ENCODE measurements at places on chromosomes 3 and 15.

- DNase-seq: no peak
Measured at GRCh38 chr3:17747890-17748247, 5.4 kb upstream of the TBC1D5 start.

DNA sequence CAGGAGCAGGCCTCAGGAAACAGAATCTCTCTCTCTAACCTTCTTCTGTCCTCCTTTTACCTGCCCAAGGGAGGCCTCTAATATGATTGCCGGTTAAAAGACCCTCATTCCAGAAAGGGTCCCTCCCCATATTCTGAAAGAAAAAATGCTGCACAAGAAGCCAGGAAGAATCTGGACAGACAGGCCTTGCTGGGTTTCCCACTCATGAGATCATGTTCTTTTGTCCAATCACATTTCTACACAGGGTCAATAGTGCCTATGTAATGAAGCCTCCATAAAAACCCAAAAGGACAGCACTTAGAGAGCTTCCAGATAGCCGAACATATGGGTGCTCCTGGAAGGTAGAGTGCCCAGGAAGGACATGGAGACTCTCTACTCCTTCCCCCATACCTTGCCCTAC, 146.0 kb downstream of the MYO9A start:
- no peak for DNase-seq

DNA sequence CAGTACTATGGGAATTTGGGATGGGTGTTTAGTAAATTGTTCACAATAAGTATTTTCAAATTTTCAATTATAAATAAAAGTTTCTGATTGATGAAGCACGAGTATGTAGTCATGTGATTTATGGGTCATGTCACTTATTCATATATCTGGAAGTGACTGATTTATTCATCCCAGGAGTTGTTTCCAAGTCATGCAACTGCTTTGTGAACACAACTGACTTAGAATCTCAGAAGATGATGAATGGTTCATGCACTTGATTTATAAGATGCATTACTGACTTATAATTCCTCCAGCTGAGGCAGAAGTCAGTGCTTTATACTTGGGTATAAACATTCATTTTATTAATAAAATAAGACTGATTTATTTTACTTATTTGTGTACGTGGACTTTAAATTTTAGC, 137.8 kb upstream of the CBLB start:
- no peak for DNase-seq

- DNase-seq: no peak
Measured at GRCh38 chr3:21703291-21703690, 47.7 kb downstream of the ZNF385D start.

DNA sequence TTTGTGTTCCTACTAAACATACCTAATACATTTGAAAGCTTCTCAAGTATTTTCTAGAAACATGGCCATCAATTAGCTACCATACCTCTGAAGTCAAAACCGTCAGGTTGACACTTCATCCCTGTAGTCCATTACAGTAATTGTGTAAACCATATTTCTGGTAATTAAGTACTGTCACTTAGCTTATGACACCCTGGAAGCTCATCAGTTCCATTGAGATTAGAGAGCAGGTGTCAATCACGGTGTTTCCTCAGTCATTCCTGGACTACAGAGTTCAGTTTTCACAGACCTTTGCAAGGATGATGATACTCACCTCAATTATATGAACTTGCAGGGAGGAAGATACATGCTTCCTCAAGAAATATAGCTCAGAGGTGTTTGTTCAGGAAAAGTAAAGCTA, 552.0 kb downstream of the SI start:
- no peak for DNase-seq

DNA sequence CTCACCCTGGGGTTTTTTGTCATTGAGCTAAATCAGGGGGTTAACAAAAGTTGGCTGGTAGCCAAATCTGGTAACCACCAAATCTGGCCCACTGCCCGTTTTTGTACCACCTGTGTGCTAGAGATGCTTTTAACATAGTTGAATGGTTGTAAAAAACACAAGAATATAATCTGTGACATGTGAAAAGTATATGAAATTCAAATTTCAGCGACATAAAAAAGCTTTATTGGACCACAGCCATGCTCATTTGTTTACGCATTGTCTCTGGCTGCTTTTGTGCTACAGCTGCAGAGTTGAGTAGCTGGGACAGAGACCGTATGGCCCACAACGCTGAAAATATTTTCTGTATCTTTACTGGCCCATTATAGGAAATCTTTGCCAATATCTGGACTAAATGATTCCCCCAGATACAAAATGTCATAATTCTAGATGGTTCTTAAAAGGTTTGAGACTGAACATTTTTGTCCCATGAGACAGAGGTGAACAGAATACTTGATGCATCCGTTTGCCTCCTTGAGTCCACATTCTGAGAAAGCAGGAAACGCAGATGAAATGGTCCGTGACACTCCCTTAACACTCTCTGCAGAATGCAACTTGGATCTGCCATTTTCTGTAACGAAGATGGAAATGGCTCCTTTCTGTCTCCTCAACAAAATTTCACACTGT, 120.9 kb upstream of the PDZRN3 start:
- DNase-seq: peak; percentile 66

DNA sequence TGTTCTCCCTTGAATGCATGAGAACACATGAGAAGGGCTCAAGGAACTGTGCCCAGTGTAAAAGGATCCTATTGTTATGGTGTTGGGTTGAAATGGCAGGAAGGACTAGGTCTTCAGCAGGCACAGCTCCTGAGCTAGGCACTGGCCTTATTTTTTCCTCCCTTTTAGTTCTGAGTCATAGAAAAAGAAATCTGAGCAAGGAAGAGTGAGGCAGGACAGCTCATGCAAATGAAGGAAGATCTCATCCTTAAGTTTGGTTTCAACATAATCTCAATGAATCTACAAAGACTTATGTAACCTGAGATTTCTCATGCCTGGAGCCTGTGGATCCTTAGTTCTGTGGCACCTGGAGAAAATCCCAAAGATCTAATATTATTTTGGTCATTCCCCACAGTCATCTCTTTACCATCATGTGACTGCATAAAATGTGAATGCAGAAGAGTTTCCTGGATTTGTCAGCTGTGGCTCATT, 188.6 kb upstream of the TBL1XR1 start:
- DNase-seq: peak; percentile 57

DNA sequence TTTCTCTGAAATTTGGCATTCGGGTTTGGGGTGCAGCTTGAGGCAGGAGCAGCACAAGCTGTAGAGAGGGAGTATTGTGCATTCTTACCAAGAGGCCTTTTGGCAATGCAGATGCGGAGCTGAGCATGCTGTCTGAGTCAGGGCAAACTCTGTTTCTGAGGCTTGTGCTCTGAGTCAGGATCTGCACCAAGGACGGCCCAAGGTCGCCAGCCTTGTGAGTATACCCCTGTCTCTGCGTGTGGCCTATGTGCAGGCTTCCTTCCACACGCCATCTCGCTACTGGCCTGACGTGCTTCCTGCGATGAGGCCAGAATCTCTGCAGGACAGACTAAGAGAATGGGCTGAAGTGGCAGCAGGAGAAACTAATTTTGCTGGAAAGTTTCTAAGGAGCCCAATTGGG, 83.8 kb upstream of the ROPN1 start:
- no peak for DNase-seq

- DNase-seq: no peak
Measured at GRCh38 chr3:126350502-126351085, 6.6 kb downstream of the KLF15 start.

GRCh38 chr3:8727605-8728512, 5.7 kb upstream of the CAV3 start:
- DNase-seq: no peak

DNA sequence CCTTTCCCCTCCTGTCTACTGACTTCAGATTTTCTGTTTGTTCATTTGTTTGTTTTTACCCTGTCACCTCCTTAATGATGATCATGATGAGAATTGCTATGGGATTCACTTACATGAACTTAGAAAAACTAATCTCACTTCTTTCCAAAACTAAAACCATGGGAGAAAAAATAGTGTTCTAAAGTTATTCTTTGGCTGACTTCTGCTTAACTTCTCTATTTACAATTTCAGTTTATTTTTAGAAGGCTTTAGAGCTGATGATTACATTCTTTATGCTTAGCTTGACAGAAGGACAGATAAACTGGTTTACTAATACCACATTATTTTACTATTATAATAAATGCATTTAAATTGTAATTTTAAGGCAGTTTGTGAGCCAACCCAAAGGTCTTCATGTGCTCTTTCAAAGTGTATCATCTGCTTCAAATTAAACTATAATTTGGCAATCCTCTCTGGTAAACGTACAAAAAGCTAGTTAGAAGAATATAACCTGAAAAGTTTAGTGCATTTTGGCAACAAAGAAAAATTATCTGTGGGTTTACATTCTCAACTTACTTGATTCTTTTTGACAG, 676.8 kb upstream of the UBE2E2 start:
- no peak for DNase-seq

DNA sequence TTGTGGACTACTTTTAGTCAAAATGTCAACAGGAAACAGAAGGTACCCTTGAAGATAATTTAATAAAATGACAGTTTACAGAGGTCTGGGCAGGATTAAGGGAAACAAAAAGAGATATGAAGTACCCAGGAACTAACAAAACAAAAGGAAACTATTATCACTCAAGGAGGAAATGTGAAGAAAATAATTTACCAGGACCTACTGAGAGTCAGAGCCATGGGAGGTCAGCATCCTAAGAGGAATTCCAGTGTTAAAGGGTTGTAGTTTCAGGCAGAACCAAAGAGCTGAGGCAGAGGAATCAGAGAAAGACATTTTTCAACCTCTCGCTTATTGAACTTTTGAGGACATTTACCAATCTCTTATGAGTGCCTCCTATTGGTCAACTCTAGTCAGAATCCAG, 408.9 kb upstream of the CBLB start:
- DNase-seq: no peak

DNA sequence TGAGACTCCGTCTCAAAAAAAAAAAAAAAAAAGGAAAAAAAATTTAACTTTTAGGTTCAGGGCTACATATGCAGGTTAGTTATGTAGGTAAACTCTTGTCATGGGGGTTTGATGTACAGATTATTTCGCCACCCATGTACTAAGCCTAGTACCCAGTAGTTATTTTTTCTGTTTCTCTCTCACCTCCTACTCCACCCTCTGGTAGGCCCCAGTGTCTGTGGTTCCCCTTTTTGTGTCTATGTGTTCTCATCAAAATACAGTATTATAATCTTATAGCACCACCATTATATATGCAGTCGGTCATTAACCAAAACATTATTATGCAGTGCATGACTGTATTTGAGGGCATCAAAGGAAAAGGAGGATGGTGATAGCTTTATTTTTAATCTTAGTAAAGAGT, 47.3 kb downstream of the CHP1 start:
- no peak for DNase-seq

- no peak for DNase-seq
Measured at GRCh38 chr3:16295298-16295890, 30.4 kb downstream of the OXNAD1 start.

DNA sequence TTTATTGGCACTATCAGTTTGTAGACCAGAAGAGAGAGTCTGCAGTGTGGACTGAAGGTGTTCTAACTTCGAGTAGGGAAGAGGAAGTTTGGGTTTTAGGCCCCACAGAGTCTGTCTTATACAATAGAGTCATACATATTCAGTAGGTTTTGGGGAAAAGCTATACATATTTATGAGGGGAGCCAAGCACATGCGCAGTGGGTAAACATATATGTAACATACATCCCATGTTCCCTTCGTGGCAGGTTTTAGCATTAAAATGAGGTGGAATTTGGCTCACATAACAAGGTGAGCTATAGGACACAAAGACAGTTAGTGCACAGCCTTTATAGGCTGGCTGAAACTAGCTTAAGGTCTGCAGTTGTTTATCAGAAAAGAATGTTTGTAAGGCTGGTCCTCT, 4.9 kb downstream of the GALK2 start:
- DNase-seq: no peak

DNA sequence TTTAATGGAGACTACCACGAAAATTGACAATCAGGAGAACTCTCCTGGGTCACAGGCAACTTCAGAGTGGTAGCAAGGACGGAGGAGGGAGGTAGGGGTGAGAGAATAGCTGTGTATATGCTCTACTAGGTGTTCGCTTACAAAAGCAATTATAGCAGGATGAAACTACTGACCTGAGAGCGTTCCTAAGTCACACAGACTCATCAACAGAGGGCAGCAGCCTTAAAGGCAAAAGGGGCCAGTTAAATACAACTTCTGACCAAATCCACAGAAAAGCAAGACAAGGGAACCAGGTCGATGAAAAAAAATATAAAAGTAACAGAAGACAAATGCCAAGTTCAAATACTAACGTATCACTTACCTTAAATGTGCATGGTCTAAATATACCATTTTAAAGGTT, 894.6 kb downstream of the PLOD2 start:
- DNase-seq: no peak

DNA sequence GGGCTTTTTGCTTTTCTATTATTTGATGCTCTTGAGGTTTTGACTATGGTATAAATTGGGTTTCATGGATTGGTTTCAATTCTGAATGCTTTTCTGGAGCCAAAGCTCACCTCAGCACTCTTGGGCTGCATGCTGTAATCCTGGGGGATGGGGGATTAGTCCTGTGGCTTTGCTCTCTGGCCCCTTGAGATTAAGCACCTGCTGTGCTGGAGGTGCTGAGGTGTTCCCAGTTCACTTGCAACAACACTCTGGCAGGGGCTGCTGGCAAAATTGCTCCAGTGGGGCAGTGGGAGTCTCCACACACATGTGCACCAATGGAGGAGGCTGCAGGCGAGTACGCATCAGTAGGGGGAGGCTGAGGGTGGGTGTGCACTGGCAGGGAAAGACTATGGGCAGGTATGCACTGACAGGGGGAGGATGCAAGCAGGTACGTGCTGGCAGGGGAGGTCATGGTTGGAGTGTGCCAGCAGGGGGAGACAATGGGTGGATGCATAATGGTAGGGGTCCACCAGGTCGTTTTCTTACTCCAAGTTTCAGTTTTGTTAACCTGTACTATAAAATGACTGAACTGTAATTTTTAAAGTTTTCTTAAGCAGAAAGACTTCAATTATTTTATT, 489.2 kb downstream of the FGF12 start:
- no peak for DNase-seq

- DNase-seq: no peak
Measured at GRCh38 chr15:64912379-64913325, 950 bp downstream of the ANKDD1A start.

All from fibroblast of skin of right biceps (primary cell).